ENCODE measurements at places on chromosomes 3 and 15. TPM values are rescaled to one million over a fixed set of nuclear protein-coding genes. Genes with fewer than 3 reads are reported as not detected.

The TTLL13 gene
- total RNA-seq = 0.16 TPM

The ADAM10 gene
- 85.9 TPM for total RNA-seq

The ISLR gene
- total RNA-seq = 16.2 TPM

The CCR4 gene
- not detected for total RNA-seq

The VGLL3 gene
- total RNA-seq = 5.2 TPM

The CYP1A2 gene
- total RNA-seq = not detected
